ENCODE measurements at places on chromosomes 7 and 10. TPM values are rescaled to one million over a fixed set of nuclear protein-coding genes. Genes with fewer than 3 reads are reported as not detected.

Gene PNLIPRP3
- total RNA-seq: not detected

Gene FKBP6
- total RNA-seq: not detected

Gene SFTPD
- total RNA-seq: 0.81 TPM

Gene GHRHR
- not detected for total RNA-seq

DNA sequence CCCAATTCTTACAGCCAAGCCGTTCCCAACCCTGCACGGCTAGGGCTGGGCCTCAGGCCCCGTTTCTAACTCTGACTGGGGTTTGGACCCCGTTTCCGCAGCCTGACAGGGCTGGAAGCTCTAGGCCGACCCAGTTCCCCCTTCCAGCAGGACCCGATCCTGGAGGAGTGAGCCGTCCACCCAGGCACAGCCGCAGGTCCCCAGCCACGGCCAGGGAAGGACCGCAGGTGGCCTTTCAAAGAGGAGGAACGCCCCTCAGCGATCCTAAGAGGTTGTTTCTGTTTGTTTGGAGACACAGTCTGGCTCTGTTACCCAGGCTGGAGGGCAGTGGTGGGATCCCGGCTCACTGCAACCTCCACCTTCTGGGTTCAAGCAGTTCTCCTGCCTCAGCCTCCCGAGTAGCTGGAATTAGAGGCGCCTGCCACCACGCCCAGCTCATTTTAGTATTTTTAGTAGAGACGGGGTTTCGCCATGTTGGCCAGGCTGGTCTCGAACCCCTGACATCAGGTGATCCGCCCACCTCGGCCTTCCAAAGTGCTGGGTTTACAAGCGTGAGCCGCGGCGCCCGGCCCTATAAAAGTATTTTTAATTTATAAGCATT, 778 bp upstream of the GET4 start:
- no peak for DNase-seq

- DNase-seq: no peak
These were observed 4.0 kb downstream of the DLX5 start for GRCh38 chr7:97020601-97020995.

- no peak for DNase-seq
These were observed 6.2 kb upstream of the PSTK start for GRCh38 chr10:122974023-122974422.

- no peak for DNase-seq
These were observed 141.4 kb downstream of the GRID1 start for GRCh38 chr10:86225103-86225782.

DNA sequence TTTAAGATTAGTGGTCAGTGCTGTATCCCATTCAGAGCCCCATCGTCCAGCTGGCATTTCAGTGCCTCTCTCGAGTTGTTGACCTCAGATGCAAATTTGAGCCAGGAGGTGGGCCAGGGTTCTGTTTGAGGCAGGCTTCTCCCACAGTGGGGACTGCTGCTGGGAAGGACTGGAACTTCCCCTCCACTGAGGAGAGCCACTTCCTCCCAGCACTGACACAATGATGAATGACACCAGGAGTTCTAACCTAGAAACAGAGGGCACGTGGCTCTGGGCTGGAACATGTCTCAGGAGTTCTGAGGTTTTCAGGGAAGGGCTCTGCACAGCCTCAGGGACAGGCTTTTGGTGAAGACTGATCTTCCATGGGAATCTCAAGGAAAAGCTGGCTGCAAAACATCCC, 18.3 kb upstream of the BTBD16 start:
- no peak for DNase-seq

GRCh38 chr10:102559764-102560163, 56.0 kb downstream of the SUFU start:
- DNase-seq: no peak

- no peak for DNase-seq
These were observed 104.0 kb downstream of the PLXDC2 start for GRCh38 chr10:19920075-19920726.

DNA sequence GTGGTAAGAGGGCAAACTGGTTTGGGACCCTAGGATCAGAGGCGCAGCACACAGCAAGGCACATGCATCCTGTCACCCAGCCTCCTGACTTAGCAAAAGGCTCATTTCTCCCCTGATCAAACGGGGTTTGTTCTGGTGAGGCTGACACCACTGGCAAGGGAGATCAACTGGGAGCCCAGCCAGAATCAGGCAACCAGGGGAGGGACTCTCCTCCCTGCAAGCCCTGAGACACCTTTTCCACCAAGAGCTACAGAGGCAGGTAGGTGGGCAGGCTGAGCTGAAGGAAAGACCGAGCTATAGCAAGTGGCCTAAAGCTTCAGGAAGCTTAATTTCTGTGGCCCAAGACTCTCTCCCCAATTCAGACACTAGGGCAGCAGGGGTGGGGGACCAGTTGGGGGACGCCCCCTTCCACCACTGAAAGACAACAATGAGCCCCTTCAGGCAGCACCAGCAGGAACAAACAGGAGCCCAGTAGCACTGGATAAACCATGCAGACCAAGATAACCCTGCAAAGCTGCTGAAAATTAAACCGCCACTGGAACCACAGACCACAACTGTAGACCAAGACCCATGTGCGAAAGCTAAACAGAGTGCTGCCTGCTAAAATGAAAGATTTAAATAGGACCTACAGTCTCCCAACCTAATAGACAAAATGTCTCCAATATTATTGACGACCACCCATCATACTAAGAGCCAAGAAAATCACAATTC, 27.1 kb upstream of the SAR1A start:
- no peak for DNase-seq

DNA sequence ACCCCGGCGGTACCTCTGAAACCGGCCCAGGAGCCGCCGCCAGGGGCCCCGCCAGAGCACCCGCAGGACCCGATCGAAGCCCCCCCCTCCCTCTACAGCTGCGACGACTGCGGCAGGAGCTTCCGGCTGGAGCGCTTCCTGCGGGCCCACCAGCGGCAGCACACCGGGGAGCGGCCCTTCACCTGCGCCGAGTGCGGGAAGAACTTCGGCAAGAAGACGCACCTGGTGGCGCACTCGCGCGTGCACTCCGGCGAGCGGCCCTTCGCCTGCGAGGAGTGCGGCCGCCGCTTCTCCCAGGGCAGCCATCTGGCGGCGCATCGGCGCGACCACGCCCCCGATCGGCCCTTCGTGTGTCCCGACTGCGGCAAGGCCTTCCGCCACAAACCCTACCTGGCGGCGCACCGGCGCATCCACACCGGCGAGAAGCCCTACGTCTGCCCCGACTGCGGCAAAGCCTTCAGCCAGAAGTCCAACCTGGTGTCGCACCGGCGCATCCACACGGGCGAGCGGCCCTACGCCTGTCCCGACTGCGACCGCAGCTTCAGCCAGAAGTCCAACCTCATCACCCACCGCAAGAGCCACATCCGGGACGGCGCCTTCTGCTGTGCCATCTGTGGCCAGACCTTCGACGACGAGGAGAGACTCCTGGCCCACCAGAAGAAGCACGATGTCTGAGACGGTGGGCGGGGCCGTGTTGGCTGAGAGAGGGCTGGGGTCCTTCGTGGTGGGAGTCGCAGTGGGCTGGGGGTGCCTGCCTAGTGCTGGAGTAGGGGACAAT, 3.8 kb downstream of the REPIN1 start:
- DNase-seq: no peak

DNA sequence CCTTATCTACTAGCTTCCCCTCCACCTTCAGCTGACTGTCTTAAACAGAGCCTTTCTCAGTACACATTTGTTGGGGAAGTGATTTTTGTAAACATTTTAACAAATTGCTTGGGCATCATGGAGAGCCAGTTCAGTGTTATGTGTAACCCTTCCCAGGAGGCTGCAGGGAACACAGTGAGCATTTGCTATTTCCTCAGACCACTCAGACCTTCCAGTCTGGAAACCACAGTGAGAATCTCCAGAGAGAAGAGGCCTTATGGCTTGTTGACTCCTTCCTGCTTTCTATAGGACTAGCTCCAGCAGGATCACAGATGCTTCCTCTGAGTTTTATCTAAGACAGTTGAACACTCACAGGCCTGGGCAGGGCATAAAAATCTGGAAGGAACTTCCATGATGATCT, 409.8 kb upstream of the NPVF start:
- no peak for DNase-seq

GRCh38 chr10:116247691-116248090, 25.3 kb downstream of the GFRA1 start:
- no peak for DNase-seq

- DNase-seq: no peak
These were observed 57.1 kb upstream of the DYNC1I1 start for GRCh38 chr7:95715274-95715673.

GRCh38 chr10:70729763-70730357, 55.3 kb downstream of the TBATA start:
- DNase-seq: no peak

DNA sequence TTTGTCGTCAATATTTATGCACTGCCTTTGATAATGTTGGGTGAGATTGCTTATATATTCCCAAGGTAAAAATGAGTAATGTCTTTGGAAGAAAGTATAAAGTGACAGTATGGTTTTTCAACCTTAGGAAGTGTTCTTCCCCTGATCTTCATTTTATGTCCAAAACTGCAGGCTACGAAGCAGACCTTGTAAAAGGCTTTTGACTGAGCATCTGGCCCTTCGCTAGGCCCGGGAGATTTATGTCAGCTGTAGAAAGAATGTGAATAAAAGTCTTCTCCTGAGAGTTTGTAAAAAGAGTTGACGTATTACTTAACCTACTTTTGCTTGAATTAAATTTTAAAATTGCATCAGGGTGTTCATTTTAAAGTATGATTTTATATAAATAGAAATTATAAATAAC, 116.8 kb downstream of the CPED1 start:
- DNase-seq: no peak

DNA sequence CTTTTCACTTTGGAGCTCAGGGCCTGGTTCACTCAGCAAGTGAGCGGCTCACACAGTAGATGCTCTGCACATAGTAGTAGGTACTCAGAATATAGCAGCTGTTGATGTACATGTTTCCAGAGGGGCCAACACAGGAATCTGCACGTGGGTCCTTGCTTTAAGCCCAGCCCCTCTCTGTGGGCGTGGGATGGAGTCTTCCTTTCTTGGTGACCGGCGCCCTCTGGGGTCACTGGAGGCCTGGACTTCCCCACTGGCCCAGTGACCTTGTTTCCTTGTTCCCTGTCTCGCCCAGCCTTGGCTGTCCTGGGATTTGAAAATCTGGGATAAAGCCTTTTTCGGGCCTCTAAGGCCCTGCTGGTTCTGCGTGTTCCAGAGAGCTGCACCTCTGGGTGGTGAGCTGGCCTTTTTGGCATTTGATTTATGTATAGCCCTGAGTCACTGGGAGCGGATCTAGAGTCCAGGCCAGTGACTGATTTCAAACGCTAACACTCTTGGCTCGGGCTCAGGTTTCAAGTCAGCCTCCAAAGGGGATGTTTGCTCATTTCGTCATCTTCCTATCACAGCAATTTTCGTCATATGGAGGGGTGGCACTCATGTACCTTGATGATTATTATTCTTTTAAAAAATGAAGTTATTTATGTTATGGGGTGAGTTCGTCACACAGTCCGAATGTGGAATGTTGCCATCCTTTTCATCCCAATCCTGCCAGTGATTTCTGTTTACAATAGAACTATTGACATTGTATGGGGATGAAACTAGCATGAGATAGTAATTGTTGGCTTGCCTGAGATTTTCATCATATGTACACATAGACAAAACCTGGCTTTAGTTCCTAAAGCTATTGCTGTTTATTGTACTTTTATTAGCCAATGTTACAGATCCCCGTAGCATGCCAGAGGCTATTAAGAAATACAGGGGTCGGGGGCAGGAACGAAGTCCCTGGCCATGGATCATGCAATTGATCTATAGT, 65.5 kb downstream of the CUX1 start:
- DNase-seq: peak; percentile 83

- no peak for DNase-seq
These were observed 248.3 kb downstream of the EBF3 start for GRCh38 chr10:129715805-129716204.

DNA sequence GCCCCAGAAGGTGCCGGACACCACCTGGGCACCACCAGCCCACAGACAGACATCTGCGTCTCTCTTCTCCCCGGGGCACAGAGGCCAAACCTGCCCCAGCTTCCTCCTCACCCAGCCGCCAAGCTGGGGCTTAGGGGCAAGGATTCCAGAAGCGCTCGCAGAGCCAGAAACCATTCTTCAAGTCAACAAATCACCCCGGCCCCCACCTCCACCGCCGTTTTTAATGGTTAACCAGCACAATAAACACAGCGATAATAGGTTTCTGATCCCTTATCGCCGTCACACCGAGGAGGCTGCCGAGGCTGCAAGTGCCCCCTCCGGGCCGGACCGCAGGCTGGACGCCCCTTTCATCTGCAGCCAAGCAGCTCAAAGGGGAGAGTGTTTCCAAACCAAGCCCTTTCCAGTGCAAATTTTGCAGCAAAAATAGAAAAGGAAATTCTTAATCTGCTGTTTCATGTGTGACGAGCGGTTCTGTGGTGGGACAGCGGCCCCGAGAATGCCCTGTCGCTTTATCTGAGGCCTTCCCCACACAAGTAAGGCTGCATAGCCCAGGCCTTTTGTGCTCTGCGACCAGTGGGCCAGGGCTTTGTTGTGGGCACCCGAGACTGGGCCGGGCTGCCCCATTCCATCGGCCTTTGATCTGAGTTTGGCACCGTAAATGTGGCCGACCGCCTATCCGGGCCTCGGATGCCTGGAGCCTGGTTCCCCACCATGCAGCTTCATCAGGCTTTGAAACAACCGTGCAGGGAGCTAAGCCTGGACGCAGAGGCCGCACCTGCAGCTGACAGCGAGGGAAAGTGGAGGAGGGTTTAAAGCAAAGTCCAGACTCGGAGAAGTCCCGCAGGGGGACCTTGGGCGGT, 83.2 kb downstream of the FOXL3 start:
- peak; percentile 37 for DNase-seq

GRCh38 chr7:2517026-2517425, 2.5 kb upstream of the LFNG start:
- DNase-seq: no peak

DNA sequence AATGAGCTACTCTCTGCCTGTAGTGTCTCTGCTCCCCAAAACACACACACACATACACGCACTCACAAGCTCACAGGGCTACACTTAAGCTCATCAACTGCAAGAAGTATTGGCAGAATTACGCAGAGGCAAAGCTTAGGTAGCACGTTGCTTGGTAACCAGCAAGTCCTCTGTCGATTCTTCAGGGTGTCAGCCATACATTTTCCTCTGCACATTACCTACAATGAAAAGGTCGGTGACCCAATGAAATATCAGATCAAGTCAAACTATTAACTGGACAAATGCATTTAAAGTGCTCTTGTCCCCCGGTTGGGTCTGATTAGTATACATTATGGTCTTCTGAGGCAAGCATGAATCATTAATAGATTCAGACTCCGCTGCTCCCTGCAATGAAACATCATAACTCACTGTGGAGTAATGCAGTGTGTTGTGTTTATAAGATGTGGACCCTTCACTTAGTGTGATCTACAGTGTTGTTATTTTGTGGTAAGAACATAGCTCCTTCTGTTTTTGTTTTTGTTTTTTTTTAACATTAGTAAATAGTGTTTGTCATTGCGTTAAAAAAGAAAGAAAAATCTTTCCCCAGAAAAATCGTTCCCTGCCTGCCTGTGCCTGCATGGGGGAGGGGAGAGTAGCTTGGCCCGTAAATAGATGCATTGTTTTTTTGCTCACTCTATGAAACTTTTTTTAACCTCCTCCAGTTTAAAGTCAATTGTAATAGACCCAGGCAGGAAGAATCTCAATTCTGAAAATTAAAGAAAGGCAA, 325.5 kb downstream of the SFMBT2 start:
- no peak for DNase-seq
